Breast epithelium (tissue), 4 donors: ENCODE measurements at places on chromosomes 3 and 15. TPM values are rescaled to one million over a fixed set of nuclear protein-coding genes. Genes with fewer than 3 reads are reported as not detected.

DNA sequence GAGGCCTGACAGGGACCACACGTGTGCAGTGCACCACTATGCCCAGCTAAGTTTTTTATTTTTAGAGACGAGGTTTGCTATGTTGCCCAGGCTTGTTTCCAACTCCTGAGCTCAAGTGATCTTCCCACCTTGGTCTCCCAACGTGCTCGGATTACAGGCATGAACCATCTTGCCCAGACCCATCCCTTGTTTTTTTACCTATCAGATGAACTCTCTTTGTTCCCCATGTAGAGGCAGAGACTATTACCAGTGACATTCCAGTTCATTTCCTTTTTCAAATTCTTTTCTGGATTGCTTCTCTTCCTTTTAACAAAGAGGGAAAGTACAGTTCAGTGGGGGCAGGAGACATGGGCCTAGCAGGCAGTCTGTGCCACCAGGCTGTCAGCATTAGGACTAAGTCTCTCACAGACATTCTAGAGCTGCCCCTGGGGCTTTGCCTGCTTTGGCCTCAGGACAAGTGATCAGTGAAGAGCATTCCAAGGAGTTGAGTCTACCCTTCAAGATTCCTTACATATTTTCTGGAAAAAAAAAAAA lies 103.5 kb upstream of the SLC7A14 start:
- peak overlapping the region; percentile 25 for H3K27ac ChIP-seq
- H3K36me3 ChIP-seq: no peaks in the 10 kb centered on the region
- no peak overlapping the region for H3K4me3 ChIP-seq
- H3K27me3 ChIP-seq: no peaks in the 10 kb centered on the region
- no peaks in the 10 kb centered on the region for H3K4me1 ChIP-seq

- no peaks in the 10 kb centered on the region for H3K36me3 ChIP-seq
- no peaks in the 10 kb centered on the region for H3K4me1 ChIP-seq
- no peak overlapping the region for H3K27ac ChIP-seq
- H3K27me3 ChIP-seq: no peaks in the 10 kb centered on the region
Observed at GRCh38 chr3:117314441-117315150, 605.0 kb downstream of the TUSC7 start.

- no peak overlapping the region for H3K27ac ChIP-seq
- peaks cover 32% of the 10 kb centered on the region for H3K27me3 ChIP-seq
- peak overlapping the region; percentile 26 for H3K4me3 ChIP-seq
- H3K36me3 ChIP-seq: no peaks in the 10 kb centered on the region
- no peak for DNase-seq
Observed at GRCh38 chr15:41512512-41512939, 1.1 kb downstream of the LTK start.

GRCh38 chr3:155963570-155963969 lies 93.1 kb downstream of the GMPS start:
- H3K27me3 ChIP-seq: no peaks in the 10 kb centered on the region
- DNase-seq: no peak
- no peak overlapping the region for H3K4me3 ChIP-seq
- no peaks in the 10 kb centered on the region for H3K36me3 ChIP-seq
- H3K4me1 ChIP-seq: no peaks in the 10 kb centered on the region

- no peaks in the 10 kb centered on the region for H3K4me1 ChIP-seq
- no peak overlapping the region for H3K27ac ChIP-seq
- no peaks in the 10 kb centered on the region for H3K27me3 ChIP-seq
Observed at GRCh38 chr15:51621155-51621765, 1.3 kb downstream of the DMXL2 start.

GRCh38 chr3:107973152-107973551 lies 117.7 kb downstream of the CD47 start:
- no peaks in the 10 kb centered on the region for H3K4me1 ChIP-seq
- no peaks in the 10 kb centered on the region for H3K27me3 ChIP-seq
- H3K36me3 ChIP-seq: no peaks in the 10 kb centered on the region
- no peak for DNase-seq

GRCh38 chr3:86921971-86922680 lies 68.8 kb downstream of the VGLL3 start:
- no peak overlapping the region for H3K27ac ChIP-seq
- H3K27me3 ChIP-seq: no peaks in the 10 kb centered on the region

- peak within 1 kb of the TSS; percentile 33 for H3K27ac ChIP-seq
- no peaks in the 10 kb centered on the region for H3K4me1 ChIP-seq
- DNase-seq: peak; percentile 85
- H3K4me3 ChIP-seq: peak within 1 kb of the TSS; percentile 69
Observed at GRCh38 chr15:78565097-78565950, at the start of gene CHRNA5. TSS of gene CHRNA5 (plus strand) at chr15:78565520. CDS start at chr15:78565720, 200 bp downstream.

DNA sequence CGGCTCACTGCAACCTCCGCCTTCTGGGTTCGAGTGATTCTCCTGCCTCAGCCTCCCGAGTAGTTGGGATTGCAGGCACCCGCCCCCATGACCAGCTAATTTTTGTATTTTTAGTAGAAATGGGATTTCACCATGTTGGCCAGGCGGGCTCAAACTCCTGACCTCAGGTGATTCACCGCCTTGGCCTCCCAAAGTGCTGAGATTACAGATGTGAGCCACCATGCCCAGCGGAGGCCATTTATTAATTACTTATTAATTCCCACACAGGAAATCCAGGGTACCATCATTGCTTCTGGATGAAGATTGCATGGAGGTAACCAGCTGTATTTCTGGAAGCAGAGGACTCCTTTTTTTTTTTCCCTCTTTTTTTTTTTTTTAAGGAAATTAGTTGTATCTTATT lies 37.8 kb downstream of the MAP4 start:
- no peak overlapping the region for H3K4me3 ChIP-seq
- H3K36me3 ChIP-seq: no peaks in the 10 kb centered on the region
- H3K4me1 ChIP-seq: no peaks in the 10 kb centered on the region

GRCh38 chr3:89261673-89262072 lies 154.3 kb downstream of the EPHA3 start:
- no peaks in the 10 kb centered on the region for H3K27me3 ChIP-seq
- no peaks in the 10 kb centered on the region for H3K4me1 ChIP-seq
- H3K36me3 ChIP-seq: no peaks in the 10 kb centered on the region

DNA sequence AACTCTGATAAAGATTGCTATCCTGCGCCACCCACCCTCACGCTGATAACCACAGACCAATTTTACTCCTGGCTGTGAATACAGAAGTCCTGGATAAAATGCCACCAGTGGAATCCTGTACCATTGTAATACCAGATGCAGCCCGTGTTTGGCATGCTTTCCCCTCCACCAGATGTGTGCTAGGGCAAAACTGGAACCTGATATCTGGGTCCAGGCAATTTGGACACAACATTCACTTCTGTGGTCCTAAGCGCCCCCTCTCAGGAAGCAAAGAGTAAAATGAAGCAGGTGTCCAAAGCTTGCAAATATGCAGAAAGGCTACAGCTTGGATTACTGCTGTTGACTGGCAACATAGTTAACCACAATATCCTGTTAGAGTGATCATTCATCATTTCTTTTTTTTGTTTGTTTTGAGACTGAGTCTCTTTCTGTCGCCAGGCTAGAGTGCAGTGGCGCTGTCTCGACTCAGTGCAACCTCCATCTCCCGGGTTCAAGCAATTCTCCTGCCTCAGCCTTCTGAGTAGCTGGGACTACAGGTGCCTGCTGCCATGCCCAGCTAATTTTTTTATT lies 32.8 kb downstream of the LOXL1 start:
- H3K27ac ChIP-seq: no peak overlapping the region
- H3K4me3 ChIP-seq: no peak overlapping the region
- no peaks in the 10 kb centered on the region for H3K36me3 ChIP-seq
- H3K27me3 ChIP-seq: no peaks in the 10 kb centered on the region
- peaks cover 3% of the 10 kb centered on the region for H3K4me1 ChIP-seq

GRCh38 chr3:67048715-67049074 lies 50.6 kb downstream of the KBTBD8 start:
- no peaks in the 10 kb centered on the region for H3K4me1 ChIP-seq
- no peak overlapping the region for H3K4me3 ChIP-seq

DNA sequence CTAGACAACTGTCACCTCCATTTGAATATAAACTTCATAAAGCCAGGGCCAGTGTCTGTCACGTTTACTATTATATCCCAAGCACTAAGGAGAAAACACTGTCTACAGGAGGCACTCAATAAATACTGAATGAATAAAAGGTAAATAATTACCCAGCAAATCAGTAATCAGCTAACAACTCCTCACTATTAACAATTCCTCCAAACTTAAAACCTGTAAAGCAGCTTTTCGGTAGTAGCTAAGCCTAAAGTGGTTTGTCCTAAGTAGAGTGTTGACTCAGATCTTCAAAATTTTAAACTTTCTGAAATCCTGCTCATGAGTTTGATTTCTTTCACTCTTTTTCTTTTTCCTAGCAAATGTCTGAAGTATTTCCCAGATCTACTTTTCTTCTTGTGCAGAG lies 39.9 kb downstream of the C3orf80 start:
- H3K4me3 ChIP-seq: no peak overlapping the region
- H3K4me1 ChIP-seq: no peaks in the 10 kb centered on the region
- no peak for DNase-seq
- no peak overlapping the region for H3K27ac ChIP-seq
- H3K36me3 ChIP-seq: no peaks in the 10 kb centered on the region

DNA sequence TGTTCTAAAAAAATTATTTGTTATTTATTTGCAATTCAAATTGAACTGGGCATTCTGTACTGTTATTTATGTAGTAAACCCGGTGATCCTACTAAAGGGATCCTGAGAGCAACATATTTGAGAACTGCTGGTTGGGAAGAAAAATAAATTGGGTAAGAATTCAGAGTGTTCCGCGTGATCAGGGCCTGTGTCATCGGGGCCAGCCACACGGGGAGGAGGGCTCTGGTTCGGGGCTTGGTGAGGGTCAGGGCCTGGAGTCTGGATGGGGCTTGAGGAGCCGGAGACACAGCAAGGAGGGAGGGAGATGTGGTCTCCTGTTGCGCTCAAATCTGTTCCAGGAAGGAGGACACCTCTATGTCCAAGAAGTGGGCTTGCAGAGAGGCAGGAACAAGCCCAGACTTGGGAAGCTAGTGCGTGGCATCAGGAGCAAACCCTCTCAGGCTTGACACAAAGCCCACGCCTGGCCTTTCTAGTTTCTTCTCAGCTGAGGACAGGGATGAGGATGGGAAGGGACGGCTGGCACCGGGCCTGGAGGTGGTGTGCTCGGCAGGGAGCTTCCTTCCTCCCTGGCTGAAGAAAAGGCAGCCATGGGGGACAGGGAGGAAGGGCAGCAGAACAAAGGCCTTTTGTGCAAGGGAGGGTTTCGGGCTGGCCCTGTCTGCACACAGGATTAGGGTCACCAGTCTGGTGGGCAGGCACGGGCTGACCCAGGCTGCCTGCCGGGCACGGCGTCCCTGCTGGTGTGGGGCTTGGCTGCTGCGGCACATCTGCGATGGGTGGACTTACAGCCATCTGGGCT lies 22.9 kb upstream of the FBLN2 start:
- H3K36me3 ChIP-seq: no peaks in the 10 kb centered on the region
- peak overlapping the region; percentile 87 for H3K27ac ChIP-seq
- no peaks in the 10 kb centered on the region for H3K27me3 ChIP-seq
- no peak overlapping the region for H3K4me3 ChIP-seq

GRCh38 chr3:151483961-151484520 lies 23.2 kb upstream of the IGSF10 start:
- no peaks in the 10 kb centered on the region for H3K36me3 ChIP-seq
- H3K4me1 ChIP-seq: no peaks in the 10 kb centered on the region
- no peak overlapping the region for H3K4me3 ChIP-seq
- H3K27me3 ChIP-seq: no peaks in the 10 kb centered on the region
- DNase-seq: no peak

DNA sequence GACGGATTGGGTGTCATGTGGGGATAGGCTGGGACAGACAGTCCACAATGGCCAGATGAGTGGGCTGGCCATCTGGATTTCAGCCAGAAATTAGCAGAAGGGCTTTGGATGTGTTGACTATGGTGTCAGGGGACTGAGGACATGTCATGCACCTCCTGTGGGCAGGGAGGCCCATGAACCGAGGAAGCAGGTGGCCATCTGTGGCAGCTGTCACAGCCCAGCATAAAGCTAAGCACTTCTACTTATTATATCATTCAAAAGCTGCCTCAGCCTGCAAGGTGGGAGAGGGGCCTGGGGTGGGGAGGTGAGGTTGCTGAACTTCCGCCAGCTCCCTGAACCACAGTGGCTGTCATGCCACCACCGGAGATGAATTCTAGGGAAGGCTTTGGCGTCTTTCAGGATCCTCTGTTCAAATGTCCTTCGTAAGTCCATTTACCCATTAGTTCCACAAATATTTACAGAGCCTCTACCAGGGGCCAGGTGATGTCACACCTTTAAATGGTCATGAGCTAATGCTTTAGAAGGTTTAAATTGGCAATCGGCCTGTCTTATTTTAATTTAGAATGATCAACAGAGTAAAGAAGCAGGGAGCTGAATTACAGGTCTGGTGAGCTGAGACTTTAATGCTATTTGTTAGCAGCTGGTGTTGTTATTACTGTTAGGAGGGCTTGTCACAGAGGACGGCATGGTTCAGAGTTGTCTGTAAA lies 23.6 kb upstream of the CAV3 start:
- H3K36me3 ChIP-seq: no peaks in the 10 kb centered on the region
- H3K4me1 ChIP-seq: no peaks in the 10 kb centered on the region
- no peaks in the 10 kb centered on the region for H3K27me3 ChIP-seq

- no peaks in the 10 kb centered on the region for H3K36me3 ChIP-seq
- H3K4me3 ChIP-seq: no peak overlapping the region
- no peak for DNase-seq
- no peak overlapping the region for H3K27ac ChIP-seq
Observed at GRCh38 chr3:24715171-24715792, 220.6 kb upstream of the THRB start.

DNA sequence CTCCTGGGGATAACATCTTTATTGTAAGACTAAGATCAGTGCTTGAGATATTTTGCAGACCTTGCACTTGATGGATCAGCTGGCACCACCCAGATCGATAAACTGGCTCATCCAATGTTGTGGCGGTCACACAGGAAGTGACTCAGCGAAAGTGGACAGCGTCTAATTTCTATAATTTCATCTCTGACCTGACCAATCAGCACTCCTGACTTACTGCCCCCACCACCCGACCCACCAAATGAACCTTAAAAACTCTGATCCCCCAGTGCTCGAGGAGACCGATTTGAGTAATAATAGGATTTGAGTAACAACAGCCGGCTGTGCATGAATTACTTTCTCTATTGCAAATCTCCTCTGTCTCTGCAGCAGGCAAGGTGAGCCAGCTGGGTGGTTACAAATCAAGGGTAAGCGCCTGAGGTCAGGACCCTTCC lies 62.7 kb upstream of the RNU6-1 start:
- H3K4me1 ChIP-seq: no peaks in the 10 kb centered on the region
- no peak overlapping the region for H3K4me3 ChIP-seq
- H3K27me3 ChIP-seq: no peaks in the 10 kb centered on the region
- H3K27ac ChIP-seq: no peak overlapping the region

Gene ANO10
- 31.8 TPM for total RNA-seq

Gene GPR176
- total RNA-seq: 9.4 TPM

Gene CCNB2
- total RNA-seq: 0.98 TPM

Gene CFAP92
- 1.3 TPM for total RNA-seq

Gene ALPK3
- total RNA-seq: 2.6 TPM

Gene NDUFB5
- 62.6 TPM for total RNA-seq

Gene SMCO1
- not detected for total RNA-seq

Gene BNC1
- 10.7 TPM for total RNA-seq
